ENCODE measurements at places on chromosomes 11 and 22.

GRCh38 chr11:76674517-76675400 lies 4.2 kb upstream of the LRRC32 start:
- DNase-seq = no peak

DNA sequence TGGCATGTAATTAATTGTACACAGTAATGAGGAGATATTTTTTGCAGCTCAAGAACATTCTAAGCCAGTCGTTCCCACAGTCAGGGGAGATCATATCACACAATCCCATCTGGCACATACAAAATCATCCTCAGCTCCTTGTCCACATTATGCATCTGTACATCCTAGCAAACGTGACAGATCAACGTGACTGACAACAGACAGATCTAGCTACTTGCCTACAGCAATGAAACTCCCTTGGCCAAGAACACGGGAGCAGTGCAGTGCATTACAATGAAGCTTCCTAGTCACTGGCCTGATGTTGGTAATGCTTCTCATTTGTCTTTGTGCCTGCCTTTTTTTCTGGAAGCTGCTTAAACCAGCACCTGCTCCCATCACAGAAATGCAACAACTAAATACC lies 24.5 kb upstream of the GUCY1A2 start:
- no peak for DNase-seq

- no peak for DNase-seq
Observed at GRCh38 chr11:21301981-21302380, 632.6 kb downstream of the NELL1 start.

DNA sequence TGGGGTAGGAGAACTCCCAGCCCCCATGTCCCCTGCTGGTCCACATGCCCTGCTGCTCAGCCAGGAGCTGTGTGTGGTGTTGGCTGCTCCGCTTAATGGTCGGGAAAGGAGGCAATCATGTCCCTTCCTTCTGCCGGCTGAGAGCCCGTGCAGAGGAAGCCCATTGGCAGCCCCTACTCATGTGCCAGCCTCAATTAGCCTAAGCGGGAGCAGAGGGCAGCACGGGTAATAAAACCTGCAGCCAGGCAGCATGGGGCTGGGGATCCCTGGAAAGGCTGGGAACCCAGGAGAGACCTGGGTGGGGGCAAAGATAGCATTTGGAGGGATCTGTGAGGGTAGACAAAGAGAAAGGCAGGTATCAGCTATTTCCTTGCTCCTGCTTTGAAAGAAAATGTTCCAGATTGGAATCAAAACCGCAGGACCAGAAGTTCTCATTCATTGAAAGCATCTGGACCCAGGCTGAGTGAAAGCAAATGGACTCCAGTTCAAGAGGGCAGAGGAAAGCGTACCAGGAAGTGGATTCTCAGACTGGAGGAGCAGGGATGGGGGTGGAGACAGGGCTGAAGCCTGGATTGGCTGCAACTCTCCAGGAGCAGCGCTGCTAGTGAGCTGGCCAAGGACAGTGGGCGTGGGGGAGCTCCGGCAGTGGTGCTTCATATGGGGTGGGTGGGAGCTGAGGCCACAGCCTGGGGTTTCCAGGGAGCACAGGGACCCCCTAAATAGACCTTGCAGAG lies 103.4 kb upstream of the NECTIN1 start:
- DNase-seq = no peak

DNA sequence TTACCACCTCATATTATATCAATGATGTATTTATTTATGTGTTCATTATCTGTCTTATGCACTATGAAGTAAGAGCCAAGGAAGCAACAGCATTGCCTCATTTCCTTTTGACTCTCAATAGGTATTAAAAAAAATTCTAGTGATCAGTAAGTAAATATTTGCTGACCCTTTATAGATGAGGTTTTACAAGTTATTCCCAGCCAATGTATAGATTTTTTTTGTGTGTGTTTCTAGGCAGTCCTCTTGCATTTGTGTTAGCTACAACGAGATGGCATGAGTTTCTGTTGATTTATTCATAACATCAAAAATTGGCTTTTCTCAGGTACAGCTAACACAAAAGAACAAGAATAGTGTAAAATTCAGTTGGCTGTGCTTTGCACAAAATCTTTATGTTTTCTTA lies 4.7 kb downstream of the OR1S2 start:
- no peak for DNase-seq

DNA sequence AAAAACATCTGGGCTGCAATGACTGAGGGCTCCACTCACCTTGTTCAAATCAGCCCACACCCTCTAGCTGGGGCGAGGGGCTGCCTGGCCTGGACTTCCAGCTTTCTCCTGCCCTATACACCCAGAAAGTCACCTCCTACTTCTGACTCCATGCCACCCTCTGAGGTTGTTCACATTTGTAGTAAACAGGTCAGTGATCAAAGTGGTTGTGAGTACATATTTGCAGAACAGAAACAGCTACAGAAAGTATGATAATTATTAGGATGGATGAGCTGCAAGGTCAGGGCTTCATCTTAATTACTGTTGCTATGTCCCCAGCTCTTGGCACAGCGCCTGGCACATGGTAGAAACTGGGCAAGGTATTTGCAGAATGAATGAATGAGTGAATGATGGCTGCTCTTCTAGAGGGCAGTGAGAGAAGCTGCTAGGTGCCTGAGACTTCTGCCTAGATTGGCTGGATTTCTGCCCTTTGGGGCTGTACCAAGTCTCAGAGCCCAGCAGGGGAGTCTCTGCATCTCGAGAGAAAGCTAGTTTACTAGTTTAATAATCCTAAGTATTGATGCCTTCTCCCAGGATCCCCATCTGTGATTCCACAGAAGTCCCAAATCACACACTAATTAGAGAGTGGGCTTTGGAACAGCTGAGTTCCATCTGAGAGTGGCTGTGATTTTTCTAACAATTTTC lies 36.0 kb downstream of the SYT13 start:
- no peak for DNase-seq

GRCh38 chr22:46436595-46437175 lies 100.7 kb downstream of the CELSR1 start:
- no peak for DNase-seq

DNA sequence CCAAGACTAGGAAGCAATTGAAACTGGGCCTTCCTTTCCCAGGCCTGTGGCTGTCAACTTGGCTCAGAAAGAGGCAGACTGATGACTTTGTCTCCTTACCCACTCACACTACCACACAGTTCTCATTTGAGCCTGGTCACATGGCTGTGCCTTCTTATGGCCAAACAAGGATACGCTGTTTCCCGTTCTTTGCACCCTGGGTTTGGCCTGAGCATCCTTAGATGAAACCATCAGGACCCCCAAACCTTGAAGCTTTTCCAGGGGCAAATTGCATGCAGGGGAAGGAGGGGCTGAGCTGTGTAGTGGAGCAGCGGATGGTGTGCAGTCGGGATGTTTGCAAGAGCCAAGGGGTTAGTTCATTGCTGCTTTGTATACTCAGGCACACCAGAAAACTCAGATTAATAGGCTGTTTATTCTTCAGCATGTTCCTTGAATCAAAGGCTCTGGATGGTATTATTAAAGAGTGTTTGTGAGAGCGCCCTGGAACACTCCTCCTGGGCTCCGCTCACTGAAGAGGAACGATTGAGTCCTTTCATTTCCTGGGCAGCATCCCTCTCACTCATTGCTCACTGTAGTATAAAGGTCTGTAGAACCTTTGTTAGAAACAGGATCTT lies 69.8 kb downstream of the ARFGAP2 start:
- DNase-seq = no peak

- DNase-seq = no peak
Observed at GRCh38 chr11:61862714-61863547, 28.4 kb downstream of the FADS3 start.

DNA sequence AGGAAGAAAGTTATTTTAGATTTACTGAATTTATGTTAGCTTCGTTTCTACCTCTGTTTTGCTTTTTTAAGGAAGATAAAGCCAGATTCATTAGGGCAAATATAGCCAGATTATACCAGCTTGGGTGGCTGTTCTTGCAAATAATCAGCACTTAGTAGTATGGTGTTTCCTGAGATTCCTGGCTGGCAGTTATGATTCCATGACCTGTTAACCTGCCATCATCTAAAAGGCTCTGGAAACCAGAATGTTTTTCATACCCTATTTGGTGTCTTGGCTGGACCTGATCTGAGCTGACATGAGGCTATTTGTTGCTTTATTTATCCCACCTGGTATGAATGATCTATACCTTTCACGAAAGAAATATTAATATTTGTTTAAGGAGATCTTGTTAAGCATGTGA lies 82.7 kb upstream of the HORMAD2 start:
- no peak for DNase-seq

DNA sequence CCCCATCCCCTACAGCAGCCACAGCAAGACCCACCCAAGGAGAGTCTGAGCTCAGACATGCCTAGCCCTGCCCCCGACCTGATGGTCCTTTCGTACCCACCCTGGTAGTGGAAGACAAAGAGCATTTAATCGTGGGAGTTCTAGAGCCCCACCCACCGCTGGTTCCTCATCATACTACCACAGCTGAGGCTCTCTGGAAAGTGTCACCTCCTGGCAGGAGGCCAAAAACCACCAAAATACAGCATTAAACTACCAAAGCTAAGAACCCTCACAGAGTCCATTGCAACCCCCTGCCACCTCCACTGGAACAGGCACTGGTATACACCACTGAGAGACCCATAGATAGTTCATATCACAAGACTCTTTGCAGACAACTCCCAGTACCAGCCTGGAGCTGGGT lies 311.1 kb downstream of the TENM4 start:
- no peak for DNase-seq

- DNase-seq = no peak
Observed at GRCh38 chr11:46898396-46899095, 19.8 kb downstream of the LRP4 start.

GRCh38 chr22:45993841-45994240 lies 16.9 kb upstream of the WNT7B start:
- DNase-seq = no peak

- DNase-seq = no peak
Observed at GRCh38 chr11:8686325-8686724, 3.7 kb downstream of the RPL27A start.

DNA sequence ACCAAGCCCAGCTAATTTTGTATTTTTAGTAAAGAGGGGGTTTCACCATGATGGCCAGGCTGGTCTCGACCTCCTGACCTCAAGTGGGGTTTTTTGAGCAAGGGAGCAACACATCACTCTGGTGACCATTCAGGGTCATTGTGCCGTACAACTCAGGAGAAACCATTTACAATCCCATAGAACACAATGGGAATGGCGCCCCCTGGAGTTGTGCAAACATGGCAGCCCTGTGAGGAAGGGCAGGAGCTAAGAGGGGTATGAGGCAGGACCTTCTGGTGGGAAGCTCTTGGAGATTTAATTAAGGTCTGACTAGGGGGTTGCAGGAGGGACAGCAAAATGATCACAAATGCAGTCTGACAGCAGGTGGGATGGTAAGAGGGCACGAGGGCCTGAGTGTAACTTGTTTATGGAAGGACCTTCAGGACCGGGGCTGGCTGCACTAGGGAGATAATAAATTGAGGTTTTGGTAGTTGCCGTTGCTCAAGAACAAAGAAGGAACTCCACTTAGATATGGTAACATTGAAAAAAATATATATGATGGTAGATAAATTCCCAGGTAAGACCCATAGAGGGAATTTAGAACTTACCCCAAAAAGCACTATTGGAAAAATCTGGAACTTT lies 9.1 kb upstream of the CSF2RB start:
- no peak for DNase-seq

- DNase-seq = no peak
Observed at GRCh38 chr11:43942662-43943371, 380 bp downstream of the C11orf96 start.

DNA sequence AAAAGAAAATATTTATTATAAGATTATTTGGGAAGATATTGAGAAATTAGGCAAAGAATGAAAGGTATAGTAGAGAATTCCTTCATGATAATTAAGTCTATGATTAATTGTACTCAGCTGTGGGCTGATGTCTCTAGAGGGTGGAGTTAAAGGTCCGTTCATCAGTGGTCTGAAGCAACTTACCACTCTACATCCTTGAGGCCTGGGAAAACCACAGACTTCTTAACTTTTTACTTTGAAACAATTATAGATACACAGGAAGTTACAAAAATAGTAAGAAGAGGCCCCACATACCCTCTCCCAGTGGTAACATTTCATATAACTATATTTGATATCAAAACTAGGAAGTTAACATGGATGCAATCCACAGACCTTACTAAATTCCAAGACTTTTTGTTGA lies 167.0 kb upstream of the NECTIN1 start:
- DNase-seq = no peak

DNA sequence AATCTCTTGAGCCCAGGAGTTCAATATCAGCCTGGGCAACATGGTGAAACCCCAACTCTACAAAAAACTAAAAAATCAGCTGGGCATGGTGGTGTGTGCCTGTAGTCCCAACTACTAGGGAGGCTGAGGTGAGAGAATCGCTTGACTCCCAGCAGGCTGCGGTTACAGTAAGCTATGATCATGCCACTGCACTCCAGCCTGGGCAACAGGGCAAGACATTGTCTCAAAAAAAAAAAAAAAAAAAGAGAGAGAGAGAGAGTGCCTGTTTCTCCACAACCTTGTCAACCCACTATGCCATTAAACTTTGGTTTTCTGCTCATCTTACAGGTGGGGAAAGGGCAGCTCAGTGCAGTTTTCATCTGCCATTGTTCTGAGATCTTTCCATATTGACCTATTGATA lies 5.1 kb downstream of the FOLR3 start:
- no peak for DNase-seq

DNA sequence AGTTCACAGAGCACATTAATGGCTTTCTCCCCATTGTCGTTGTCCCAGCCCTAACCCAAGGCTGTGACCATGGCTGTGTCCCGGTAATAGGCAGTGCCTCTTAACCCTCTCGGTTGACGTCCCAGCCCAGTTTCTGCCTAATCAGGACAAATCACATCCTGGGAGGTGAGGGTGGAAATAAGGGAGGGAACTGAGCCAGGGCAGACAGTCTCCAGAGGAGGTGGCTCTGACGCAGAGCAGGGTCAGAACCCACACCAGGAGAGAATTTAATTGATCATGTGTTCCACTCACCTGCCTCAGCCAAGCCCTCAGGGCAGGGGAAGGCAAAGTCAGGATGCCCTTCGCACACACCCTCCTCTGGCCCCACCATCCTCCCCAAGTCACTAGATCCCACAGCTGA lies 17.0 kb downstream of the SLC43A1 start:
- no peak for DNase-seq

GRCh38 chr22:47736186-47737034 lies 974.0 kb downstream of the TBC1D22A start:
- no peak for DNase-seq

DNA sequence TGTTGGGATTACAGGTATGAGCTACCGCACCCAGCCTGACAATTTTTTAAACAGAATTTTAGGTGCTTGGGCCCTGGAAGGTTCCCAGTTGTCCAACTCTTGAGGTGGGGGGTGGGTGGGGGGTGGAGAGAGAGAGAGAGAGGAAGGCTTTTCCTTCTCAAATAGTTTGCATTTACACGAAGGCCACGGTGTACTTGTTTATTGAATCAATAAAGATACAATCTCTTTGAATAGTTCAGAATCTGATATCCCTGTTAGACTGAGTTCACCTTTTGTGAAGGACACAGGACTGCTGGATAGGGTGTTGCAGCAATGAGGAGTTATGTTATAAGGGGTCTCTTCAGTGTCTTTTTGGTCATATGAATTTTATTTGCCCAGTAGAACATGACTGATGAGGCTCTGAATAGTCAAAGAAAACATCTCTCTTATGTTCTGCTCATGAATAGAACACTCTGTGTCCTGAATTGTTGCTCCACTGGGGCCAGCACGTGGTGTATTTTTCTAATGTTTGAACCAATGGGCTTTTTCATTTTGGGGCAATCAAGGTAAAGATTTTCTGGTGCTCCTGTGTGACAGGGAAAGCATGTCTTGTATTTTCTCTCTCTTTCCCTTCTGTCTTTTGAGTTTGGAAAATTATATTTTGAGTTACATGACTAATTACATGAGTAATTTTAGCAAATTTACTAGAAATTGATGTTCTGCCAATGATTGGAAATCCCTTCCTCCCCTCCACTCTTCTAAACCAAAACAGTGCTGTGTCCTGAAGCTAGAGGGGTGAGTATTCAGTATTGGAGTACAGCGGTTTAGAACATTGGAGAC lies 61.7 kb downstream of the PTPRJ start:
- DNase-seq = no peak
